ENCODE measurements at places on chromosomes 6 and 20.

DNA sequence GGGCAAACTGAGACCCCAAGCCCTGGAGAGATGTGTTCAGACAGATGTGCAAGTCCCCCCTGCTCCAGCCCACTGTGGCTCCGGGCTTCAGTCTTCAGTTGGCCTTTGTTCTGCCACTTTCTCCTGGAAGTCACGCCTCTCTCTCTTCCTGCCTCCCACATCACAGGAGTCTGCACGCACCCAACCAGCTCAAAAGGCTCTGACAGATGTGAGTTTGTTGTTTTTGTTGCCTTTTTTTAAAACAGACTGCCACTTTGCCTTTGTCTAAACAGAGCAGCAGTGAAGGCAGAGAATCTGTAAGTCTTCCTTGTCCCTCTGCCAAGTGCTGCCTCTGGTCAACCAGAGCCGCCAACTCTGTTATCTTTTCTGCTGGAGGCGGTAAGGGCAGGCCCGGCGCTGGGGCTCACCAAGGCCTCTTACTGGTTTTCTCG, 149.7 kb downstream of the TFAP2C start:
- DNase-seq: no peak

GRCh38 chr6:74798302-74798701, 407.6 kb downstream of the COL12A1 start:
- DNase-seq: no peak

- no peak for DNase-seq
Measured at GRCh38 chr6:54445207-54445606, 137.0 kb downstream of the TINAG start.

DNA sequence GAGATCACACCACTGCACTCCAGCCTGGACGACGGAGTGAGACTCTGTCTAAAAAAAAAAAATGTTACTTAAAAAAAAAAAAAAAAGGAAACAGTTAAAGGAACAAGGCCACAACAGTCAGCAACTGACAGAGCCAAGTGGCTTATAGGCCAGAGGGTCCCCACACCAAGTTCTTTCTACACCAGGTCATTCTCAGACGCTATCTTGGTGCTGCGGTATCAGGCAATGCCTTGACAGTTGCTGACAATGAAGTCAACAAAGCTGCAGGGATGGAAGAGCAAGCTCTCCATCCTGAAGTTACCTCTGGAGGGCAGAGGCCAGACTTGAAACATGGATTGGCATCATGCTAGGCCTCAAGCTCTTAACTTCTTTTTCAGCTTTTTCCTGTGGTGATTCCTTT, 31.9 kb downstream of the COMMD7 start:
- DNase-seq: no peak

- DNase-seq: no peak
Measured at GRCh38 chr6:37556881-37557644, 57.4 kb upstream of the CCDC167 start.
